ENCODE measurements at places on chromosomes 16 and 17.

DNA sequence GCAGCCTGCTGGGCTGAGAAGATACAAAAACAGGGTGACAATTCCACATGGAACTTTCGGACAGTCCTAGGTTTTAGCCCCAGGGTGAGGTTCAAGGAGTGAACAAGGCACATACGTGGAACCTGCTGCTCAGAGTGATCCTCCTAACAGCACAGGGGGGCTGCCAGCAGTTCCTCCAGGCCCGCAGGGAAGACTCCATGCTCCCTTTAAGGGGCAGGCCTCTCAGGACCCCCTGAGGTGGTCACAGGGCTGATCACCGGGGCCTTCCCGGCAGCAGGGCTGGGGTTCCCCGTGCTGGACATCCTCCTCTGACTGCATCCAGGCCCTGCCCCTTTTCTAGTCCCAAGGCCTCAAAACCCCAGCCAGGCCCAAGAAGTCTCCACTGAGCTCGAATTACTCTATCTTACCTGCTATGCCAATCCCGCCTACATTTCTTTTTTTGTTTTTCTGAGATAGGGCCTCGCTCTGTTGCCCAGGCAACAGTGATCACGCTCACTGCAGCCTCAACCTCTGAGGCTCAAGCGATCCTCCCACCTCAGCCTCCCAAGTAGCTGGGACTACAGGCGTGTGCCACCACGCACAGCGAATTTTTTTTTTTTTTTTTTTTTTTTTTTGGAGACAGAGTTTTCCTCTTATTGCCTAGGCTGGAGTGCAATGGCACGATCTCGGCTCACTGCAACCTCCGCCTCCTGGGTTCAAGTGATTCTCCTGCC is 10.4 kb downstream of the CANT1 start:
- DNase-seq: peak; percentile 9

DNA sequence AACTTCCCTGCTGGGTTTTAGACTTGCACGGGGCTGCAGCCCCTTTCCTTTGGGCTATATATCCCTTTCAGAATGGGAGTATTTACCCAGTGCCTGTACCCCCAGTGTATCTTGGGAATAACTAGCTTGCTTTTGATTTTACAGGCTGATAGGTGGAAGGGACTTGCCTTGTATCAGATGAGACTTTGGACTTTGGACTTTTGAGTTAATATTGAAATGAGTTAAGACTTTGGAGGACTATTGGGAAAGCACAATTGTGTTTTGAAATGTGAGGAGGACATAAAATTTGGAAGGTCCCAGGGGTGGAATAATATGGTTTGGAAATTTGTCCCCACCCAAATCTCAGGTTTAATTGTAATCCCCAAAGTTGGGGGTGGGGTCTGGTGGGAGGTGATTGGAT is 393.8 kb upstream of the KIF2B start:
- no peak for DNase-seq

DNA sequence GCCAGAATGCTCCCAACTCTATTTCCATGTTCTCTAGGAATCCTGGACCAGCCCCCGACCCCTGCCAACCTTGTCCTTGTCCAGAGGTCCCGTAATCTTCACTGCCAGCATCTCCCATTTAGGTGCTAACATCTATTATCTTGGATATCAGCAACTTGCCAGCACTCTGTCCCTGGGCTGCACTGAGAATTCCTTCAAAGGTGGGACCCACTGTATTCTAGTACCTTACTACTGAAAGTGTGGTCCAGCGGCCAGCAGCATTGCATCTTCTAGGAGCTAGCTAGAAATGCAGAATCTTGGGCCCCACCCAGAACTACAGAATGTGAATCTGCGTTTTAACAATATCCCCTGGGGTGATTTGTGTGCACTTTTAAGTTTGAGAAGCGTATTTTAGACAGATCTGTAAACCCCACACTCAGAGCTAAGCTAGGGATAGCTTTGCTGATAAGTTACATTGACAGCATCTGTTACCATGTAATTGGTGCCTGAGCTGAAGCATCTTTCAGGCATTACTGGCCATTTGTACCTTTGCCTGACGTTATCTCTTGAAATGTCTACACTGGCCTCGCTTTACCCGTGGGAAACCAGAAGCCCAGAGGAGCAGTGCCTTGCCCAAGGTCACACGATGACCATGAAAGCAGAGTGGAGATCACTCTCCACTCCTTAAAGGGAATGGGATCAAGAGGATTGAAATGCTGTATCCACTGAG is 8.3 kb downstream of the ABAT start:
- no peak for DNase-seq

- DNase-seq: no peak
Measured at GRCh38 chr17:77445760-77446532, 305.2 kb downstream of the SEC14L1 start.

GRCh38 chr16:48491517-48491916 is 106.3 kb upstream of the SIAH1 start:
- no peak for DNase-seq

DNA sequence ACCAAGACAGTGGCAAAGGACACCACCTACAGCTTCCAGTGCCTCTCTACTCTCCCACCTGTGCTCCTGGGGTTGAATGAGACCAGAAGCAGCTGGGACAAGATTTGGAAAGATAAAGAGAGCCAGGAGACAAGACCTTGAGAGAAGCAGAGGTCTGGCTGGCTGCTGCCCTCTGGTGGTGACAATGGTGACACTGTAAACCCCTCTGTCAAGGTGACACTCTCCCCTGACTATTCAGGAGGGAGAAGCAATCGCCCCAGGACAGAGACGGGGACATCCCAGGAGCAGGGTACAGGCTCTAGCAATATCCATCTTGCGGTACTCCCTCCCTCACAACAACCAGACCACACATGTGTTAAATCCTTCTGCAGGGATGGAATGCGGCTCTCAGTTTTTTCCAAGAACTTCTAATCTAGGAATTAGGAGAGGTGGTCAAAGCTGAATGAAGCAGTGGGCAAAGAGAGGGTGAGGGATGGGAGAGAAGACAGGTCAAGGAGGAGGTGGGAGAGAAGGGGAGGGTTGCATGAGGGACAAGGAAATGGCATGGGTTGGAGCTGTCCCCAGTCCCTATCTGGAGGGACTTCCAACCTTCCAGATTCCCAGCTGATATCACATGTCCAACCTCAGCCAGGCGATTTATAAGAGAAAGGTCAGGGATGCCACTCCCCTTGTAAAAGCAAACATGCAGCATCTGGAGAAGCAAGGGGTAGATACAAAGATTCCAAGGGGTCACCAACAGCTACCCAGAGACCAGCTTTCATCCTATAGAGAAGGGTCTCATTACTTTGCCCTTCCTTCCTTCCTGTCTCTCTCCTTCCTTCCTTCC is 2.9 kb downstream of the PHOSPHO1 start:
- peak; percentile 70 for DNase-seq

DNA sequence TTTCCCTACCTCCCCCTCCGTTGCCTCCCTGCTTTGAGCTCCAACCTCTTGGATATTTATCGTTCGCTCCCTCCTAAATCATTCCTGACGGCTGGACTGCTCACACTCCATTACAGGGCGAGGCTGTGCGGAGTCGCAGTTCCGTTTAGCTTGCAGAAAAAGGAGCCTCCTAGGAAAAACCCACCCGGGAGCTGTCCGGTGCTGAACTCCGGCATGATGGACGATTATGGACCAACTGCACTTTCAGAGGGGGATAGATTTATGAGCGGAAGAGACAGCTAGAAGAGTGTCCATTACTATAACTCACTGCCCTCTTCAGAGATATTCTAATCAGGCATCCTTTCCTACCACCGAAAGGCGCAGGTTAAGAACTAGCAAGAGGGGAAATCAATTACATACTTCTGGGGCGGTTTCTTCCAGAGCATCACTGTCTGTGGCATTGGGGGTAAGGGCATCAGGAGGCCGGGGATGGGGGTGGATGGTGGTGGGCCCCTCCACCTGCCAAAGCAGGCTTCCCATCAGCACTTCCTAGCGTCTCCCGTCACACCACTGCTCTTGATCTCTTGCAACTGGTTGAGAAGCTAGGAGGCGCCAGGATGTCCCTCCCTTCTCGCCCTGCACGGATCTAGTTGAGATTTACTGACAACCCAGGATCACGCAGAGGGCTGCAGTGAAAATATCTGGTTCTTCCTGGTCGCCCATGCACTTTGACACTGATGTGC is 251.2 kb downstream of the ENGASE start:
- peak; percentile 47 for DNase-seq

GRCh38 chr16:17233318-17234002 is 237.3 kb downstream of the XYLT1 start:
- no peak for DNase-seq

GRCh38 chr16:72044296-72044695 is 10.0 kb upstream of the HP start:
- no peak for DNase-seq

- no peak for DNase-seq
Measured at GRCh38 chr17:55411463-55411855, 10.2 kb downstream of the MMD start.

GRCh38 chr16:27243725-27244362 is 24.7 kb downstream of the NSMCE1 start:
- no peak for DNase-seq

- DNase-seq: no peak
Measured at GRCh38 chr16:12551530-12551929, 252.2 kb downstream of the CPPED1 start.

GRCh38 chr17:62761884-62762283 is 46.2 kb downstream of the MARCHF10 start:
- DNase-seq: no peak

DNA sequence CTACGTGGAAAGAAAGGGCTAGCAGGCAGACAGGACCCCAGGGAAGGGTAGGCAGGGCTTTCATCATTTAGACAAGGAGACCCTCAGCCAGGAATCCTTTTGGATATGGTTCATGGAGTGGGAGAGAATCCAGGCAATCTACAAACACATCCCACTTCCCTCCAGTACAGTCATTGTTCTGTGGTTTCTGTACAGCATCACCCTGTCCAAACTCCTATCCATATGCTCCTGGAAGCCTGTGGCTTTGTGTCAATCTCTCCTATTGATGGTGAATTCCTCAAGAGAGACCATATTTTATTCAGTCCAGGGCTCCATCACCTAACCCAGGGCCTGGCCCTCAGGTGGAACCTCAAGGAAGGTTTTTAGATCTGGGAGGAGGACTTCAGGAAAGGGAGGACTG is 99.2 kb downstream of the SPACA3 start:
- no peak for DNase-seq

GRCh38 chr17:77295241-77295853 is 154.6 kb downstream of the SEC14L1 start:
- no peak for DNase-seq

DNA sequence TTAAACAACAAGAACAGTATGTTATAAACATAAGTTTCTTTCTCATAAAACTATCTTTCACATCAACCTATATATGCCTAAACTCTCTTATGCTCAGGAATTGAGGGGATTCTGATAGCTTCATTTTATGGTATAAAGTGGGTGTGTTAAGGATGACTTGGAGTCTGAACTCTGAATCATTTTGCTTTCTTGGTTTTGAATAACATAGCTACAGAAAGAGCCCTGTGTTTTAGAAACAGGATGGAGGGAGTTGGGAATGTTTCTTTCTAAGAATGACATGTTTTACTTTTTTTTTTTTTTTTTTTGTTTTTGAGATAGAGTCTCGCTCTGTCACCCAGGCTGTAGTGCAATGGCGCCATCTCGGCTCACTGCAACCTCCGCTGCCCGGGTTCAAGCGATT is 50.1 kb downstream of the RHOT1 start:
- DNase-seq: no peak

GRCh38 chr16:88561485-88562359 is 8.5 kb upstream of the ZC3H18 start:
- no peak for DNase-seq

- DNase-seq: peak; percentile 86
Measured at GRCh38 chr16:96935-97381, 18.9 kb downstream of the MPG start.

- no peak for DNase-seq
Measured at GRCh38 chr16:50925758-50926357, 184.0 kb downstream of the CYLD start.

DNA sequence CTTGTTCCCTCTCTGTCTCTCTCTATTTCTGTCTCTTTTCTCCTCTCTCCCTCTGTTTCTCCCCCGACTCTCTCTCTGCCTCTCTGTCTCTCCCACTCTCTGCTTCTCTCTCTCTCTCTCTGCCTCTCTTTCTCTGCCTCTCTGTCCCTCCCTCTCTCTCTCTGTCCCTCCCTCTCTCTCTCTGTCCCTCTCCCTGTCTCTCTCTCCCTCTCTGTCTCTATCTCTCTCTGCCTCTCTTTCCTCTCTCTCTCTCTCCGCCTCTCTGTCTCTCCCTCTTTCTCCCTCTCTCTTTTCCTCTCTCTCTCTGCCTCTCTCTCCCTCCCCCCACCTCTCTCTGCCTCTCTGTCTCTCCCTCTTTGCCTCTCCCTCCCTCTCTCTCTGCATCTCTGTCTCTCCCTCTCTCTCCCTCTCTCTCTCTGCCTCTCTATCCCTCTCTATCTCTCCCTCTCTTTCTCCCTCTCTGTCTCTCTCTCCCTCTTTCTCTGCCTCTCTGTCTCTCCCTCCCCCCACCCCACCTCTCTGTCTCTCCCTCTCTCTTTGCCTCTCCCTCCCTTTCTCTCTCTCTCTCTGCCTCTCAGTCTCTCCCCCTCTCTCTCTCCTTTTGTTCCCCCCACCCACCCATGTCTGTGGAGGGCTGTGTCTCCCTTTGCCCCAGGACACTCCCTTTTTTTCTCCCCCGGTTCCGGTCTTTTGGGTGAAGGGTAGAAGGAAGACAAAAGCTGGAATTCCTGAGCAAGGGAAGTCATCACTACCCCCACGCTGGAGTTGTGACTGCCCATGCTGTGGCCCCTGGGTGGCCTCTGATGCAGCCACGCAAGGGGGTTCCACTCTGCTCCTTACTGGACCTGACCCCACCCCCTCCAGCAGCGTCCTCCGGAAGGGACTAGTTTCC is 27.1 kb upstream of the MGAT5B start:
- no peak for DNase-seq

GRCh38 chr17:8144401-8145231 is 7.6 kb downstream of the PER1 start:
- peak; percentile 24 for DNase-seq

- no peak for DNase-seq
Measured at GRCh38 chr17:13544765-13545164, 57.0 kb downstream of the HS3ST3A1 start.

DNA sequence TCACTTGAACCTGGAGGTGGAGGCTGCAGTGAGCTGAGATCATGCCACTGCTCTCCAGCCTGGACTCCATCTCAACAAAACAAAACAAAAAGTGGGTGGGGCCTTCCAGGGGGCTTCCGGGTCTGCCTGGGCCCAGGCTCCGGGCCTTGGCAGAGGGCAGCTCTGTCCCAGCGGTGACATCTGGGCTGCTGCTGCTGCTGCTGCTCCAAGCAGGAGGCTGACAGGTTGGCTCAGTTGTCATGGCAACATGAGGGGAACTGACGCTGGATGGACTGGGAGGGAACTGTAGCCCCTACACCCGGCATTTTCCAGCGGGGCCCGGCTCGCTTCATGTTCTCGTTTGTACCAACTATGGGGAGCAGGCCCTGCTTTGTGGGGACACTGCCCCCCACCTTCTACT is 4.0 kb downstream of the BAIAP3 start:
- DNase-seq: no peak

DNA sequence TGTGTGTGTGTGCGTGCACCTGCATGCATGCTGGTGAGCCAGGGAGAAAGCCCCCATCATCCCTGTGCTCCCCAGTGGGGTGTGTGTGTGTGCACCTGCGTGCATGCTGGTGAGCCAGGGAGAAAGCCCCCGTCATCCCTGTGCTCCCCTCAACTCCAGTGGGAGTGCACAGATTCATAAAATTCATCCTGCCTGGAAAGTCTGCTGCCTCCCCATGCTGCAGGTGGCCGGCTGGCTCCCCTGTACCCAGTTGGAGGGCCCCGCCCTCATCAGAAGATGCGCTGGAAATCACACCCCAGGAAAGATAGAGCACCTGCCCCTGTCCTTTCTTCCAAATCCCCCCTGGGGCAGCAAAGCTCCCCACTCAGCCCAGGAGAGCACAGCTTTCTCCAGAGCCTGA is 84.8 kb upstream of the DOC2B start:
- DNase-seq: peak; percentile 11
